SK-N-SH (cell line): ENCODE measurements at places on chromosomes 2 and 18.

DNA sequence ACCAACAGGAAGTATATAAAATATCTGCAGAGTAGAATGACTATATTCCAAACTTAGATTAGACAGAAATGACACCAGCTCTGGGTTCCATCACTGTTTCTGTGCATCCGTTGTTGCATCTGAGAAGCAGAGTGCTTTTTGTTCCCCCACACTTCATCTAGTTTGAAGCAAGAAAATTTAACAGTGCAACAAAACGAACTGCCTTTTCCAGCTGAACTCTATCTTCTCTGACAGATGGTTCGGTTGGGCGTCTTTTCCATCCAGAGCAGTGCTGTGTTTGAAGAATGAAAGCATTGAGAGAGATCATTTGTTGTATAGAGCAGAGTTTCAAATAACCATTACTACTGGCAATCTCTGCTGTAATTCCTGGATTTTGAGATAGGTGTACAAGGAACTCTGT lies 757.5 kb downstream of the DPP10 start:
- DNase-seq = no peak

GRCh38 chr2:186440506-186440905 lies 45.6 kb upstream of the ZC3H15 start:
- no peak for DNase-seq

- no peak for DNase-seq
Measured at GRCh38 chr2:26556309-26557243, 78.7 kb upstream of the OTOF start.

DNA sequence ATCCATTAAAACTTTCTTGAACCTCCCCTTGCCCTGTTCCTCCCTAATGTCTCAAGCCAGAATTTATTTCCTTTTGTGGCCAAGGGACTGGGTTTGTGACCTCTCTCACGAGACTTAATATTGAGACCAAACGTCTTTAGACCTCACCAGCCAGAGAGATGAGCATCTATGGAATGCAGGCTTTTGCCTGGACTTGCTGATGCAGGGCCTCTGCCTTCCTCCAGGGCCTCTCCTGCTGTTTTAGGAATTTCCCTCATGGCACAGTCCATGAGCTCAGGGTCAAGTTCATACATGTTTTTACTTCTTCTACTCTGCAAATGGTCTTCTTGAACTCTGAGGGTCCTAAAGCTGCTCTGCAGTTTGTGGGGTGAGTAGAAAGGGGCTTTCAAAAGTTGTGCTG lies 22.3 kb downstream of the IL1B start:
- no peak for DNase-seq

GRCh38 chr18:50848061-50848551 lies 28.3 kb upstream of the MRO start:
- no peak for DNase-seq
